Activated CD4-positive, alpha-beta T cell treated with anti-CD3 and anti-CD28 coated beads for 1 hour (primary cell): ENCODE measurements at places on chromosomes 16 and 17.

- no peak for DNase-seq
These were observed 91.2 kb downstream of the IRX5 start for GRCh38 chr16:55021595-55022475.

DNA sequence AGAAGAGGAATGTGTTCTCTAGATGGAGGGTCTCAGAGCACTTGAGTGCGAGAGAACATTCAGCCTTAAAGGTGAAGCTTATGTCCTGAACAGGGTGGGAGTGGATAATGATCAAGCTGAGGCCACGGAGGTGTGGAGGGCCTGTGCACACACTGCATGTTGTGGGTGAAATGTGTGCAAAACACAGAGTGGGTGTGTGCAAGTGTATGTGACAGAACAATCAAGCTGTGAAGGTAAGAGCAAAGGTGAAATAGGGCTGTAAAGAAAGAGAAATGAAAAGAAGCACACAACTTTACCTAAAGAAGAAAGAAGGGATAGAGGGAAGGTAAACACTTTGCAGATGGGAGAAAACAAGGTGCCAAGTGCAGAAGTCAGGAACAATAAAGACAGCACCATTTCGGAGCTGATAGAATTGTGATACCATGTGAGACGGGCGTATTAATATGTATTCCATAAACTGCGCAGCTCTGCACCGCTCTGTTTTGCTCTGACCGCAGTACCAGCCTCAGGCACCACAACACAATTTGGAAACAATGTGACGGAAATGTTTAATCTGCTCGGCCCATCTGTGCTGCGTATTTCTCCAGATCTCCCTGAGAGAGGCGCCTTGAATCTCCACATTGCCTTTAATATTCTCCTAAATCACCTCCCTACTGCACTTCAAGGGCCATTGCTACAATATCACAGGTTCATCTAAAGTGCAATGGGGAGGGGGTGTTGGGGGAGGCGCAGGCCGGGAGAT, 40.6 kb downstream of the SNX11 start:
- no peak for DNase-seq

GRCh38 chr16:50144211-50144610, 8.9 kb upstream of the TENT4B start:
- DNase-seq = no peak

GRCh38 chr16:57528499-57529390, 7.6 kb downstream of the CCDC102A start:
- DNase-seq = no peak

DNA sequence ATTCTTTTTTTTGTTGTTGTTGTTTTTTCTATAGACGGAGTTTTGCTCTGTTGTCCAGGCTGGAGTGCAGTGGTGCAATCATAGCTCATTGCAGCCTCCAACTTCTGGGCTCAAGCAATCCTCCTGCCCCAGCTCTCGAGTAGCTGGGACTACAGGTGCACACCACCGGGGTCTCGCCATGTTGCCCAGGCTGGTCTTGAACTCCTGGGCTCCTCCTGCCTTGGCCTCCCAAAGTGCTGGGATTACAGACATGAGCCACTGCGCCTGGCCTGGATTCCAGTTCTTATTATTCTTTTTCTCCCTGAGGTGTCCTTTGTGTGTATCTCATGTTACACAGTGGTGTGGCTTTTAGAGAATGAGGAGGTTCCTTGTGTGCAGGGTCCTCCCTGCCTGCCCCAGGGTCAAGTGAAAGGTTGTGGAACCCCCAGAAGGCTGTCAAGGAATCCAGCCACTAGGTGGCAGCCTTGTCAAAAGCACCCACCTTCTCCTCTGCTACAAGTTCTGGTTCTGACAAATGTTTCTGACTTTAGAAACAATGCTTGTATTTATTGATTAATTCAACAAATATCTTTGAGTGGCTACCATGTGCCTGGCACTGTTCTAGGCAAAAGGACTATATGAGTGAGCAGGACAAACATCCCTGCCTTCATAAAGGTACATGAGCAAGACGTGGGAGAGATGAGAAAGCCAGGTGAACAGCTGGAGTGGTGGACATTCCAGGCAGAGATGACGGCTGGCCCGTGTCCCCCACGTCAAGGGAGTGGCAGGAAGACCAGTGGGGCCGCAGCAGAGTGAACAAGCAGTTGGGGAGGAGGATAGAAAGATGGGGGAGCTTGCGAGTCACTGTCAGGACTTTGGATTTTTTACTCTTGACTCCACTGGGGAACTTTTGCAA, 112.4 kb downstream of the SPECC1 start:
- DNase-seq = peak; percentile 55

DNA sequence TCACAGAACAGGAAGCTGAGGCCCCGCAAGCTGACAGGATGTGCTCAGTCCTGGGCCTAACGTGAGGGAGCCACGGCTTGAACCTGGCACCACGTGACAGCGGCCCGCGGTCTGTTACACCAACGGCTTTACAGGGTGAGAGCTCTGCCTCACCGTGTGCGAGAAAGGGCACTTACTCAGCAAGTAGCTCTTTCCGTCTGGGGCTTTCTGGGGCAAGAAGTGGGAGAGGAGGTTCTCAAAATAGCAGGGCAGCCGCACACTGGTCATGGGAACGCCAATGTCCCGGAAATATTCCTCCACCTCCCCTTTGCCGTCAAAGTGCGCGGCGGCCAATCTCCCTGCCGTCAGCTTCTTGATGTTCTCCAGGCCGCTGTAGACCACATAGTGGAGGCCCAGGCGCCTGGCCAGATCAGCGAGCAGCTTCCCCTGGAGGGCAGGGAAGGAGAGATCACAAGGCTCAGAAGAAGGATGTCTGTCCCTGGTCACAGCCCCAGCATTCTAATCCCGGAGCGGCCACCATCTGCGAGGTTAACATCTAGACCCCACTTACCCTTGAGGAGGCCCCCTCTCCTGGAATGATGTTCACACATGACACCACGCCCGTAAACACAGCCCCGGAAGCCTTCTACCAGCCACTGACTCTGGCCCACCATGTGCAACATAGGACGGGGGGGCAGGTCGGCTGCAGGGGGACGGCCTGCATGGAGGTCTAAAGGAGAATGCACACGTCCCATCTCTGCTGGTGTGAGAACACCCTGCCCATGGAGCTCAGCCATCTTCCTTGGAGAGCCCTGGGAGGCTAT, 8.2 kb downstream of the NMRAL1 start:
- peak; percentile 23 for DNase-seq

GRCh38 chr17:61431594-61432311, 20.5 kb upstream of the TBX4 start:
- no peak for DNase-seq

- DNase-seq = no peak
These were observed 5.0 kb upstream of the CACNG5 start for GRCh38 chr17:66829883-66830282.

GRCh38 chr17:50627782-50628601, 6.7 kb upstream of the ABCC3 start:
- no peak for DNase-seq

GRCh38 chr17:50668025-50668837, 33.5 kb downstream of the ABCC3 start:
- no peak for DNase-seq

- no peak for DNase-seq
These were observed 23.4 kb upstream of the CPSF4L start for GRCh38 chr17:73284906-73285602.

DNA sequence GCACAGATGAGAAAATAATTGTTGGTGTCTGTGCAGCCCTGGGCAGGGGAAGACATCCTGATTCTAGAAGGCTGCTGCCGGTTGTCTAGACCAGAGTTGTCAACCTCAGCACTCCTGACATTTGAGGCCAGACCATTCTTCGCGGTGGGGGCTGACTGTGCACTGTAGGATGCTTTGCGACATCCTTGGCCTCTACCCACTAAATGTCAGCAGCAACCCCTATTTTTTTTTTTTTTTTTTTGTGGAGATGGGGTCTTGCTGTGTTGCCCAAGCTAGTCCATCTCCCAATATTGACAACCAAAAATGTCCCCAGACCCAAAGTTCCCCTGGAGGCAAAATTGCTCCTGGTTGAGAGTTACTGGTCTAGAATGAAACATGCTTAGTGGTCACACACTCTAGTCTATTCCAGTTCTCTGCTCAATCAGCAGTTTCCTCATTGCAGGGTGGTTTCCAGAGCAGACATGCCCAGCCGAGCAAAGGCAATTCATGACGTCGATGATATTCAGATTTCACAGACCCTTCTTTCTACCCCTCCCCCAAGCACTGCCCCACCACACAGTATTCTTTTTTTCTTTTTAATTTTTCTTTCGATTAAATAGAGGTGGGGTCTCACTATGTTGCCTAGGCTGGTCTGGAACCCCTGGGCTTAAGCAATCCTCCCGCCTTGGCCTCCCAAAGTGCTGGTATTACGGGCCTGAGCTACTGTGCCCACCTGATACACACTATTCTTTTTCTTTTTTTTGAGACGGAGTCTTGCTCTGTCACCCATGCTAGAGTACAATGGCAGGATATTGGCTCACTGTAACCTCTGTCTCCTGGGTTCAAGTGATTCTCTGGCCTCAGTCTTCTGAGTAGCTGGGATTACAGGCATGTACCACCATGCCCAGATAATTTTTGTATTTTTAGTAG, 9.0 kb downstream of the C17orf99 start:
- no peak for DNase-seq
